A549 treated with CpdA at 1 μM for 4 hours (cell line): ENCODE measurements at places on chromosomes 1 and 21. TPM values are rescaled to one million over a fixed set of nuclear protein-coding genes. Genes with fewer than 3 reads are reported as not detected.

Gene EFCAB14
- 23.4 to 30.5 TPM (median 26.3 TPM) in 5 replicates for total RNA-seq

Gene FCER1G
- total RNA-seq, result 0.18 TPM in 1 of 5 replicates, not detected in the others

Gene PCSK9
- total RNA-seq, result 3.0 to 5.3 TPM (median 4.1 TPM) in 5 replicates

Gene C1orf74
- total RNA-seq, result 1.3 to 1.7 TPM (median 1.6 TPM) in 5 replicates

Gene TAS1R1
- total RNA-seq, result 0.07 TPM in 1 of 5 replicates, not detected in the others

Gene TFAP2E
- total RNA-seq, result 0.56 to 0.82 TPM (median 0.62 TPM) in 5 replicates

Gene ANGPTL1
- not detected in 5 replicates for total RNA-seq

Gene OLFML3
- total RNA-seq, result 3.4 to 4.1 TPM (median 4.1 TPM) in 5 replicates

Gene RXFP4
- not detected in 5 replicates for total RNA-seq

Gene TIAM1
- 0.39 to 0.66 TPM (median 0.49 TPM) in 5 replicates for total RNA-seq

Gene TNNT2
- 0.06 to 0.30 TPM in 2 of 5 replicates, not detected in the others for total RNA-seq

Gene ORC1
- 18.0 to 21.4 TPM (median 19.0 TPM) in 5 replicates for total RNA-seq

Gene GBP1
- 0.07 to 0.34 TPM (median 0.13 TPM) in 5 replicates for total RNA-seq

Gene SGIP1
- not detected in 5 replicates for total RNA-seq

Gene OR2G6
- not detected in 5 replicates for total RNA-seq

Gene KPRP
- total RNA-seq, result not detected in 5 replicates
